ENCODE measurements at places on chromosomes 1 and 21.

GRCh38 chr1:206805357-206805756, 33.1 kb upstream of the IL10 start:
- no peak for DNase-seq

DNA sequence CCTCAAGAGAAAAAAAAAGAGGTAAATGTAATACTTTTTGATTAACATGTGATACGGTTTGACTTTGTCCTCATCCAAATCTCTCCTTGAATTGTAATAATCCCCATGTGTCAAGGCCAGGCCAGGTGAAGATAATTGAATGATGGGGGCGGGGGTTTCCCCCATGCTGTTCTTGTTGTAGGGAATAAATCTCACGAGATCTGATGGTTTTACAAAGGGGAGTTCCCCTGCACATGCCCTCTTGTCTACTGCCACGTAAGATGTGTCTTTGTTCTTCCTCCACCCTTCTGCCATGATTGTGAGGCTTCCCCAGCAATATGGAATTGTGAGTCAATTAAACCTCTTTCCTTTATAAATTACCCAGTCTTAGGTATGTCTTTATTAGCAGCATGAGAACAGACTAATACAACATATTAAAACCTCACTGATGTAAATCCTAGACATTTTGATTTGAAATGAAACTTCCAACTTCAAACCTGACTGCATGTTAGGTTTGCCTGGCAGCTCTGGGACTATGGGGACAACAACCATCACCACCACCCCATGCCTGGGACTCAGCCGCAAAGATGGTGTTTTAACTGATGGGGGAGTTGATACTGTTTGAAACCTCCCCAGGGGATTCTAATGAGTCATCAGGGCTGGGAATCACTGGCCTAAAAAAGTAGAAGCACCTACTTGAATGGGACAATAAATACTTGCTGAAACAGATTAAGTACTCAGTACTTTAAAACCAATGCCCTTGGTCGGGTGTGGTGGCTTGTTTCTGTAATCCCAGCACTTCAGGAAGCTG, 32.8 kb upstream of the BACH1 start:
- no peak for DNase-seq

DNA sequence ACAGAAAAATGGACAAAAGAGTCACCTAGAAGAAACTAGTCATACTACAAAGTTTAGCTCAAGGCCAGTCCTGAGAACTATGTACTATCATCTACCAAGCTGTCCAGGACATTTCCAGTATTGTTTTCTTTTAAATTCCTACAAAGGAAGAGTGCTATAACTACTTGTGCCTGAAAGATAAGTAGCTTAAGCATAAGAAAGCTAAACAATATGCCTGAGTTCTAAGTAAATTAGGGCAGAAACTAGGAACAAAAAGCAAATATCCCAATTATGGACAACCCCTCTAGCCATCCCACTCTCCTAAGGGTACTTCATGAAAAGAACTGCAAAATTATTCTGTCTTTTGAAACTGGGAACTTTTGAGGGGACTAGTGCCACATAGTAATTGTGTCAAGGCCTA, 5.3 kb upstream of the RGS2 start:
- no peak for DNase-seq

DNA sequence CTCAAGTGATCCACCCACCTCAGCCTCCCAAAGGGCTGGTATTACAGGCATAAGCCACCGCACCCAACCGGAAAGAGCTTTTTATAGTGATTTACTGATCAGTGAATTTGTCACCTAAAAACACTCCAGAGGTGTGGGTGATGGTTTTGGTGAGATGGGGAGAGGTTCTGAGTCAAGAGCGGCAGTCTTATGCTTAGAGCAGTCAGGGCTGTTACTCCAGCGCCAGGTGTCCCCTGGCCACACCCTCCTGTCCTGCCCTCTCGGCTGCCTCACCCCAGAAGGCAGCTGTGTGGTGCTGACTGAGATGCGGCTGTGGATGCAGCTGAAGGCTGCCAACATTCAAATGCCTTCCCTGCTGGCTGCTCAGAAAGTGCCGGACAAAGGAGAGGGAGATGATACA, 94.5 kb upstream of the LPGAT1 start:
- no peak for DNase-seq

DNA sequence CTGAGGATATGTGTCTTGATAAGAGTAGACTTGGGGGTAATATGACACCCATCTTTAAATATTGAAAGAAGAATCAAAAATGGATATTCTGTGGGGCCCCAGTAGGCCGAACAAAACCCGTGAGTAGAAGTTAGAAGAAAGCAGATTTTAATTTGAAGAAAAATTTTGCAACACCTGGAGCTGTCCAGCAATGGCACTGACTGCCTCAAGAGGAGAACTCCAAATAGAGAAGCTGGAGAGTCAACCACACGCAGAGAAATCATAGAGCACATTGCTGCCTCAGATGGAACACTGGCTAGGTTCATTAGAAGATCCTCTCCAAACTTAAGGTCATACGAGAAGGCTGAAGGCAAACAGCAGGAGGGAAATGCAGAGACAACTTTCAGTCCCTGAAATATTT, 6.8 kb downstream of the NHLH1 start:
- DNase-seq = no peak

GRCh38 chr1:220007438-220007837, 38.9 kb downstream of the EPRS1 start:
- no peak for DNase-seq

DNA sequence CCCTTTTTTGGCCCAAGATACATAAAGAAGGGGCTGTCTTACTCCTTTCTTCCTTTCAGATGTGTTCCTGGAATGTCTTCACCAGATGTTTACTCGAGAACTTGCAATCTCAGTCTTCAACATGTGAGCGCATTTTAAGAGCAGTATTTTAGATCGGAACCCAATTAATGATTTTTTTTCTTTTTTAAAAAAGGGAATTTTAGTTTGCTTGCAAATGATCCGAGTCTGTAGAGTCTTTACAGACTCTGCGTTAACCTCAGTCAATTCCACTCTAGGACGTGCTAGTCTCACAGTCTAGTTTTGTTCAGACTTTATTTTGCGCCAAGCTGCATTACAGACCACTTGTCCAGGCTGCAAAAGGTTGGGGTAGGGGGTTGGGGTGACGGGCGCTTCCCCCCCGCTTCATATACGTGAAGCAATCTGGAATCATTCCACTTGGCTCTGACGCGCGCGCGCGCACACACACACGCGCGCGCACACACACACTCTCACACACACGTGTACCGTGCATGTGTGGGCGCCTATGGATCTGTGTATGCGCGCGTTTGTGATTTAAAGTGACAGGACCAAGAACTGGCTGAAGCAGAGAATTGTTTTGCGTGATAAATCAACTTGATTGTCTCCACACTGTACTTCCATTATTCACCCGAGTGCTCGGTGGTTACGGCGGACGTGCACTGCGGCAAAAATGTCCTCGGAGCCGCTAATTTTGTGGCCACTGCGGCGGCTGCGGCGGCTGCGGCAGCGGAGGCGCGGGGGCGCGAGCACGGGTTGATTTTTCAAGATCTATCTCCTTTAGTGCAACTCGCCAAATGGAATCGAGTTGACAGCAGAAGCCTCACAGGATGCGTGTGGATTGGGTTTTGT, 25.6 kb upstream of the NFIA start:
- no peak for DNase-seq

DNA sequence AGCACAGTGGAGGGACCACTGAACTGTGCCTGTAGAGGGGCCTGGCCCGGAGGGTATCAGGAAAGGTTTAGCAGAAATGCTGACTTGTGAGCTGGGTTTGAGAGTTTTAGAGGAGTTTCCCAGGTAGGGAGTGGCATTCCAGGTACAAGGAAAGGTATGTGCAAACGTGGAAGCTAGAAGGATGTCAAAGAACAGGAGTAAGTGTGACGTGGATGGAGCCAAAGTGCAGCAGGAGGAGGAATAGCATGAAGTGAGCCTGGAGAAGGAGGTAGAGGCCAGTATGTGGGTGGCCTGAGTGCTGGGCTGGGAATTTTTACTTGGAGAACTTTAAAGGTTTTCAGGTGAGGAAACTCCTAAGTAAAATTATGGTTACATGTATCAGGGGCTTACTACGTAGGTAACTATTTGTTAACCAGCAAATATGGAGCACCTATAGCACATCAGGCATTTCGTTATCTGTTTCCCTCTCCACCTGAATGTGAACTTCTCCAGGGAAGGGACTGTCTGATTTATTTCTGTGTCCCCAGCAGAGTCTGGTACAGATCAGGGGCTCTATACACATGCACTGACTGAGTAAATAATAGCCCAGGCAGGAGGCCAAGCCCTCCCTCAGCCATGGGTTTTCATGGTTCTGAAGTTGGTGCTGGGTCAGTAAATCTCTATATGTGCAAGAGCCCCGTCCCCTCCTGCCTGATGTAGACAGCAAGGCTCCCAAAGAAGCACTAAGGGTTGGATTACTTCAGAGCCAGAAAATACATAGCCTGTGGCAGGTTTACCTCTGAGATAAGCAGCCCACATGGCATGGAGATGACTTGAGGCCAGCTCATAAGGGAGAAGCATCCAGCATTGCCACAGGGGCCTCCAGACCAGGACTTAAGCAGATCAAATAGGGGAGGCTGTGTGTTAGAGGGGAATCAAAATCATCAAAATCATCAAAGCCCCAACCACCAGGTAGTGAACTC, 43.4 kb downstream of the CDCP2 start:
- DNase-seq = no peak

All from T-cell (primary cell).